Upper lobe of right lung (tissue), 1 donor: ENCODE measurements at places on chromosomes 7 and 10.

DNA sequence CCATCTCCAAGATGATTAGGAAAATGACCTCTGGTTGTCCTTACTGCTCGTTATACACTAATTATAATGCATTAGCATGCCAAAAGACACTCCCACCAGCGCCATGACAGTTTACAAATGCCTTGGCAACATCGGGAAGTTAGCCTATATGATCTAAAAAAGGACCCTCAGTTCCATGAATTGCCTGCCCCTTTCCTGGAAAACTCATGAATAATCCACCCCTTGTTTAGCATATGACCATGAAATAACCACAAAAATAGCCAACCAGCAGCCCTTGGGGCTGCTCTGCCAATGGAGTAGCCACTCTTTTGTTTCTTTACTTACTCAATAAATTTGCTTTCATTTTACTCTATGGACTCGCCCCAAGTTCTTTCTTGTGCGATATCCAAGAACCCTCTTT lies 41.6 kb upstream of the KCNMA1 start:
- no peak for DNase-seq

DNA sequence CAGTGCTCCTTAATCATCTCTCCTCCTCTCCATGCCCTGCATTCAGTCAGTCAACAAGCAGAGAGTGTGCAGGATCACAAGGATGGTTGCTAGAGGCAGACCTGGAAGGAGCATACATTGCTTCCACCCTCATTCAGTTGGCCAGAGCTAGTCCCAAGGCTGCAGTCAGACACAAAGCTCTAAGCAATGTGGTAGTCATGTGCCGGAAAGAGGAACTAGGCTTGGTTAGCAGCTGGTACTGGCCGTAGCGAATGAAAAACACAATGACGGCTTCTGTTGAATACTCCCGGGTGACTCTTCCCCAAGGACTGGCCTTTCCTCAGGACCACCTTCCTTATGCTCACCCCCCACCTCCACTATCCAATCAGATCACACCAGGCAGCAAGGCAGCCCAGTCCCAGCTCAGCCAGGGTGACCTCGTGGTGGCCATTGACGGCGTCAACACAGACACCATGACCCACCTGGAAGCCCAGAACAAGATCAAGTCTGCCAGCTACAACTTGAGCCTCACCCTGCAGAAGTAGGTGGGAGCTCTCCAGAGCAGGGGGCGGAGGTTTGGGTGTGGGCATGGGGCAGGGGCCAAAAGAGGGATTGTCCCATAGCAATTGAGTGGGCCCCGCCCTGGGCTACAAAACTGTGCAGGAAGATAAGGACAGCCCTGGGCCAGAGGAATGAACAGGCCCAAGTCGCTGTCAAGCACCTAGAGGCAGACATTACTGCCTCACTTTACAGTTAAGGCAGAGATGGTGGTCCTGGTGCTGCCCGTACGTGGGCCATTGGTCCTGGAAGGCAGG lies 10.9 kb downstream of the LDB3 start:
- DNase-seq: no peak

GRCh38 chr7:79998363-79998762 lies 136.3 kb upstream of the GNAI1 start:
- no peak for DNase-seq

- DNase-seq: no peak
Observed at GRCh38 chr7:107027208-107027607, 17.3 kb upstream of the PRKAR2B start.

- no peak for DNase-seq
Observed at GRCh38 chr10:99975106-99975829, 34.5 kb downstream of the DNMBP start.

GRCh38 chr7:27842094-27842692 lies 102.2 kb downstream of the TAX1BP1 start:
- DNase-seq: no peak
